ENCODE measurements at places on chromosomes 2 and 18.

GRCh38 chr2:232699110-232699509 lies 2.0 kb downstream of the GIGYF2 start:
- no peak for DNase-seq

DNA sequence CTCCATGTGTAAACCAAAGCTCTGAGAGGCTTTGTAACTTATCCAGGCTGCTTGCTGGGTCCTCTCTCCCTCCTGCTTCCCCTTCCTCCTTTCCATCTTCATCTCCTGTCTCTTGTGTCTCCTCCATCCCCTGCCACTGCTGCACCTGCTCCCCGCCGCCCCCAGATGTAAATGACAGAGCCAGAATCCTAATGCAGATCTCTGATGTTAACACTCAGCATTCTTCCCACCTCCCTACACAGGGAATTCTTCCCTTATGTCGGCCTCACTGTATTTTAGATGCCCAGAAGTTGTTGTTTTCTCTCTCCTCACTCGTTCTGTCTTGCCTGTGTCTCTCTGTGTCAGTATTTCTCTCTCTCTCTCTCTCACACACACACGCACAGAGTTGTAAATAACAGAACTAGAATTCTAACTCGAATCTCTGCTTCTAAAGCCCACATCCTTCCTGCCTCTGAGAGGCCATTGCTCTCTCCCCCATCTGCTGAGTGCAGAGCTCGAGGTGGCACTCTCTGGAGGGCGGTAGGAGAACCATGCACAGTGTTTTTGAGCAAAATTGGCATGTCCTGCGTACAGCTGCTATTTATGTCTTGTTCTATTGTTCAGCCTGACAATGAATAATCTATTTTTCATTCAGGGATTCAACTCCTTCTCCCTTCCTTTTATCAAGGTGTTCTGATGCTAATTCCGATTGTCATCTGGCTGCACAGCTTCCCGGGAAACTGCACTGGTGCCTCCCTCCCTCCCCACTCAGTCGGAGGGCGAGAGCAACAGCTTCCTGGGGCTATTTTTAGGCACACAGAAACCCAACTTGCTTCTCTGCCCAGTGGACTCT lies 219.9 kb downstream of the SH3RF3 start:
- DNase-seq = no peak

DNA sequence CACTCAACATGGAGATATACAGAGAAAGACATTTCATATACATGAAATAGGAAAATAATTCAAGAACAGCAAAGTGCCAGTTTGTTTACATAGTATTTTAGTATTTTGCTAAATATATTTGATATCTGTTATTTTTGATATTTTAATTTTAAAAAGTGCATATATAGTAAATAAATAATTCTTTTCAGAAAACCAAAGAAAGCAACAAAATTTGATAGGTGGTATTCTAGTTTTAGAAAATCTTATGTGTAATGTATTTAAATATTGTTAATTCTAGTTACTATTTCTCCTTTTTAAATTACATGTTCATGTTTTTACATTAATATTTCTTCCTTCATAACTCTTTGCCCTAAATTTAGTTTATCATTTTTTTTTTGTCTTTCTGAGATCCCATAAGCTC lies 34.5 kb upstream of the FAM171B start:
- no peak for DNase-seq

DNA sequence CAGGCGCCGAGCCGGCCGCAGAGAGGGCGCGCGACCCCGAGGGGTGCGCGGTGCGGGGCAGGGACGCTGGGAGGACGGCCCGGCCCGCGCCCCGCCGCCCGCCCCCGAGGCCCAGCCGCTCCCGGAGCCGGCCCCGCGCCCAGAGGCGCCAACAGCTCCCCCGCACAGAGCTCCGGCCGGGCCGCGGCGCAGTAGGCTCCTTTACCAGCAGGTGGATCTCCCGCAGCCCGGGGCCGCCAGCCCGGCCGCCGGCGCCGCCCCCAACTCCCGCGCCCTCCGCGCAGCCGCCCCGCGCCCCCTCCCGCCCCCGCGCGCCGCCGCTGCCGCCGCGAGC lies 258 bp downstream of the MGAT4A start:
- DNase-seq = no peak

DNA sequence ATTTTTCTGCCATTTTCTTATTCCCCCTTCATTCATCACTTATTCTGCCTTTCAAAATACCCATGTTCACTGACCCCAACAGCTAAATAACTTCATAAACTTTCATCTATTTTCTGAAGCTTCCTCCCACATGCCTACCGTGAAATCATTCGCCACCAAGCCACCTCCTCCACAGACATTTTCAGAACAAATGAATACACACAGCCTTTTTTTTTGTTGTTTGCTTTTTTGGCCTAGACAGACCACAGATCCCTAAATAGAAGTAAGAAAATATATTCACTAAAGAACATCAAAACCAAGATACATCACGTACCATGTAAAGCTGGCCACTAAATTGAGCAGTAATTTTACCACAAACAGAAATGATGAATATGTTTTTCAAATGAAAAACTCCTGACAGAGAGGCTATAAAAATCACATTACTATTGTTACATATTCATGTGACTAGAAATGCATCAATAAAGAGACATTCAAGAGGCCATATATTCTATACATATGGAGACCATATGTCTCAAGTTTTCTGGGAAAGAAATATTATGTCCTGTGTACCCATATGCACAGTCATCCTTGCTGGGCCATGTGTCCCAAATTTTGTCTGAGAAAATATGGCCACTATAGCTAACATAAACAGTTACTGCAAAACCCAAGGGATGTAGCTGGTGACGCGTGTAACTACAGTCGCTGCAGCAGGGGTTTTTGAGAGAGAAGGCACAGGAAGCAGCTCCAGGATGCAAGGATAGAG lies 200.3 kb downstream of the FBXO15 start:
- DNase-seq = no peak

- no peak for DNase-seq
These were observed 181.0 kb downstream of the TFCP2L1 start for GRCh38 chr2:121103960-121104359.

- DNase-seq = no peak
These were observed 32.2 kb upstream of the CREB1 start for GRCh38 chr2:207497596-207497995.

GRCh38 chr18:39911716-39912115 lies 2043.3 kb upstream of the PIK3C3 start:
- no peak for DNase-seq
